ENCODE measurements at places on chromosomes 1 and 21.

DNA sequence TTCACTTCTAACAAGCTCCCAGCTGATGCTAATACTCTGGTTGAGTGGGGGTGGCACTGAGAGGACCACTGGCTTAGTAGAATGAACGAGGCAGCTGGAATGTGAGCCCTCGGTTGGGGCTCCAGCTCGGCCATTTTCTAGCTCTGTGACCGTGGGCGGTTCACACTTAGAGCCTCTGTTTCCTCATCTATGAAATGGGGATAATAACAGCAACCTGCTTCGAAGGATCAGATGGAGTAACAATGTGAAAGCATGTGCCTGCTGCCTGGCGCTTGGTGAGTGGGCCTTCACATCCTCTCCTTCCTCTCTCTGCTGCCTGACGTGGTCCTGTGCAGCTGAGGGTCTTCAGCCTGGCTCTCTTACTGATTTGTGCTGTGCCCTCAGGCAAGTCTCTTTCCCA lies 20.9 kb upstream of the TTC4 start:
- no peak for DNase-seq

GRCh38 chr1:204692325-204692840 lies 6.8 kb upstream of the LRRN2 start:
- no peak for DNase-seq

GRCh38 chr1:29785554-29785953 lies 549.2 kb downstream of the PTPRU start:
- no peak for DNase-seq

DNA sequence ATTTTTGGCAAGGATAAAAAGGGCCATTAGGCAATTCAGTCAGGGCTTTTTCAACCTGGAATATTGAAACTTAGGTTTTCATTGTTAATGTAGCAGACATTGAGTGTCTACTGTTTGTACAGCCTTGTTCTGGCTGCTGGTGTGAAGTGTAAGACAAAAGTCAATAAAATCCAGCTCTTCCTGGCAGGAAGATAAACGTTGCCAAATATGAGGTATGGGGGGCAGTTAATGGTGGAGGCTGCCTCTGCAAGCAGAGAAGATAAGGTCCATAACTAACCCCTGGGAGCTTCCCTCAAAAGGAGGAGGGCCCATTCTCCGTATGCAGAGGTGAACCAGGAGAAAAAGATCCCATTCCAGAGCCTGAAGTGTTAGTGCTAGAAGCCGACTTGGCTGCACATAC lies 19.5 kb upstream of the SHE start:
- no peak for DNase-seq

- DNase-seq = no peak
Observed at GRCh38 chr1:224721000-224721399, 104.9 kb downstream of the CNIH3 start.

GRCh38 chr1:17186216-17186909 lies 18.6 kb upstream of the PADI1 start:
- no peak for DNase-seq

GRCh38 chr1:176638713-176639526 lies 175.9 kb downstream of the PAPPA2 start:
- no peak for DNase-seq

DNA sequence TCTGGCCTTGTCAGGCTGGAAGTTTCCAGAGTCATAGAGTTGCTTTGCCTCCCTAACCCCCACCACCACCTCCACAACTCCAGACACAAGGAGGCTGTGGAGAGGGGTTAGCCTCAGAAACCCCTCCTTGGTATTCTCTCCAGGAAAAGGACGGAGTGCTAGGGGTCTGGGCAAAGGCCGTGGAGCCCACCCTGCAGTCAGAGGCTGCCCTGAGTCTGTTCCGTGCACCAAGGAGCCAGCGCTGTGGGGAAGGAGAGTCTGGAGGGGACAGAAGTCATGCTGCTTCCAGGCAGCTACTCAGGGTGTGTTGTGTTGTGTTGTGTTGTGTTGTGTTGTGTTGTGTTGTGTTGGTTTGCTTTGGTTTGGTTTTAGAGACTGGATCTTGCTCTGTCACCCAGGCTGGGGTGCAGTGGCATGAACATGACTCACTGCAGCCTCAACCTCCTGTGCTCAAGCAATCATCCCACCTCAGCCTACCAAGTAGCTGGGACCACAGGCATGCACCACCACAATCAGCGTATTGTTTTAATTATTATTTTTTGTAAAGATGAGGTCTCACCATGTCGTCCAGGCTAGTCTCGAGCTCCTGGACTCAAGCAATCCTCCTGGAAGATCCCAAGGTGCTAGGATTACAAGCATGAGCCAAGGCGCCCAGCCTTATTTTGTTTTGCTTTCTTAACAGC lies 122.2 kb upstream of the TMEM51 start:
- DNase-seq = no peak

DNA sequence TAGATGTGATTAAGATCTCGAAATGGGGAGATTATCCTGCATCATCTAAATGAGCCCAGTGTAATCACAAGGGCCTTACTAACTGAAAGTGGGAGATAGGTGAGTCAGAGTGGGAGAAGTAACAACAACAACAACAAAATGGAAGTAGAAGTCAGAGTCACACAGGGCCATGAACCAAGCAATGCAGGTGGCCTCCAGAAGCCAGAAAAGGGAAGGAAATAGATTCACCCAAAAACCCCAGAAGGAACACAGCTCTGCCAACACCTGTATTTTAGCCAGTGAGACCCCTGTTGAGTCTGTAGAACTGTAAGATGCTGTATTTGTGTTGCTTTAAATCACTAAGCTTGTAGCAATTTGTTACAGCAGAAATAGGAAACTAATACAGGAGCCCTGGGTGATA lies 4.1 kb downstream of the TAGLN2 start:
- DNase-seq = no peak

DNA sequence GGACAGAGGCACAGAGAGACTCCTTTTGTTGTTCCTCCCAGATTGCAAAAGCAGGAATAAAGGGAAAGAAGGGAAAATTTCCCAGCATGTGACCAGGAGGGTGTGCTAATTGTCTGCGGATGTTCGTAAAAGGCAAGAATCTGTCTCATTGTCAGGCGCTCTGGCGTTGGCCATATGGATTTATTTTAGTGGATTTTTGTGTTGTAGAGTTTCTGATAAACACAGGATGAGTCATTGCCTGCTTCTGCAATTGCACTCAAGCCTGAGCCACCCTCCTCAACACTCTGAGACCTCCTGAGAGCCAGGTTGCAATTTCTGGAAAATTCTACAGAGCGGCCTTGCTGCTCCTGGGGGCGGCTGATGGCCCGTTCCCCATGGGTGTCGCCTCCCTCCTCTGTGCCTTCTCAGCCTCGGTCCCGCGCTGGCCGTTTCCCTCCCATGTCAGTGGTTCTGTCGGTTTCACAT lies 227.7 kb downstream of the KAZN start:
- no peak for DNase-seq

DNA sequence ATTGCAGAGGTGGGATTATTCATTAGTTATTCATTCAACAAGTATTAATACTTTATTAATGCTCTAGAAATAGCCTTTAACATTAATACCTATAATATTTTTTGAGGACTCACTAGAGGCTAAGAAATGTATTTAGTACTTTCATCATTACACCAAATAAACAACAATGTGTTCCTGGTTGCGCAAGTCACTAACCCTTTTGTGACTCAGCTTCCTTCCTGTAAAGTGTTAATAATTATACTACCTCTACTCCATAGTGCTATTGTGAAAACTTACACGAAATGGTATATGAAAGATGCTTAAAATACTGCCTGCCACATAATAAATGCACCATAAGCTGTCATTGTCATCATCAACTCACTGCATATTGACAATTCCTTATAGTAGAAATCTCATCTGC lies 431.0 kb downstream of the DPYD start:
- DNase-seq = no peak

DNA sequence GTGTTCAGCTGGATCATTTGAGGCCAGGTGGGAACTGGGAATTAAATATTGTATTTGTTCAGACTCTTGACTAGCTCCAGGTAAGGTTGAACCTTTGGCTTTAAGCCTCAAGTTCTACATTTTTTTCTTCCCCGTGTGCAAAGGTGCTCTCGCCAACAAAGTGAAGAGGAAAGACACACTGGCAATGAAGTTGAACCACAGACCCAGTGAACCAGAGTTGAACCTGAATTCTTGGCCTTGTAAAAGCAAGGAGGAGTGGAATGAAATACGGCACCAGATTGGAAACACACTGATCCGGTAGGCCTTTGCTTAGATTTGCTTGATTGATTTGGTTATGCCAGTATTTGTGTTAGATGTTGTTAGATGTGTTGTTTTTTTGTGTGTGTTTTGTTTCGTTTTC lies 25.5 kb upstream of the RCC1 start:
- no peak for DNase-seq

DNA sequence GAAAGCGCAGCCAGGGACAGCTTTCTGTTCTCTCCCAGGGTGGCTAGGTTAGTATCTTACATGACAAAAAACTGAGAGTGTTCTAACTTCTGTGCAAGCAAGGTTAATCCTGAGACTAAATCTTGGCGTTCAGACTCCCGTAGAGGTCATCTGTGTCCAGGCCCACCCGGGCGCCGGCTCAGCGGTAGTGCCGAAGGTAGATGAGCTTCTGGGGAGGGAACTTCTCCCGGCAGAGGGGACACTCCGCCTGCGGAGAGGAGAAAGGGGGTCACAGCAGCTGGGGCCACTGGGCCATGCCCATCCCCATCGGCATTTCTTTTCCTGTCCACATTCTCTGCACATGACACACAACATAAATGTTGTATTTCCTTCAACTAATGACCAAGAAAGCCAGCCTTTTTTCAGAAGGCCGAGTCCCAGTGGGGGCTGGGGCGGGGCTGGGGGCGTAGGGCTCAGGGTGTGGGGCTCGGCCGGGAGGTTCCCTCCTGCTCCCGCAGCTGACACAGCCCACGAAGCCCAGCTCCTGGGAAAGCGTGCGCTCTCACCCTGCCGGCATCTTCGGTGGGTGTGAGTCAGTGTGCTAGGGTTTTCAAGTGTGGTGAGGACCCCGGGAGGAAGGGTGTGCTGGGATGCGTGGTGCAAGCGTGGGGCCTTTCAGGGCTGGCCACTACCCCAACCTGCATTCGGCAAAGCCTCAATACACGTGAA lies 6.6 kb downstream of the PEX10 start:
- DNase-seq = peak; percentile 46

DNA sequence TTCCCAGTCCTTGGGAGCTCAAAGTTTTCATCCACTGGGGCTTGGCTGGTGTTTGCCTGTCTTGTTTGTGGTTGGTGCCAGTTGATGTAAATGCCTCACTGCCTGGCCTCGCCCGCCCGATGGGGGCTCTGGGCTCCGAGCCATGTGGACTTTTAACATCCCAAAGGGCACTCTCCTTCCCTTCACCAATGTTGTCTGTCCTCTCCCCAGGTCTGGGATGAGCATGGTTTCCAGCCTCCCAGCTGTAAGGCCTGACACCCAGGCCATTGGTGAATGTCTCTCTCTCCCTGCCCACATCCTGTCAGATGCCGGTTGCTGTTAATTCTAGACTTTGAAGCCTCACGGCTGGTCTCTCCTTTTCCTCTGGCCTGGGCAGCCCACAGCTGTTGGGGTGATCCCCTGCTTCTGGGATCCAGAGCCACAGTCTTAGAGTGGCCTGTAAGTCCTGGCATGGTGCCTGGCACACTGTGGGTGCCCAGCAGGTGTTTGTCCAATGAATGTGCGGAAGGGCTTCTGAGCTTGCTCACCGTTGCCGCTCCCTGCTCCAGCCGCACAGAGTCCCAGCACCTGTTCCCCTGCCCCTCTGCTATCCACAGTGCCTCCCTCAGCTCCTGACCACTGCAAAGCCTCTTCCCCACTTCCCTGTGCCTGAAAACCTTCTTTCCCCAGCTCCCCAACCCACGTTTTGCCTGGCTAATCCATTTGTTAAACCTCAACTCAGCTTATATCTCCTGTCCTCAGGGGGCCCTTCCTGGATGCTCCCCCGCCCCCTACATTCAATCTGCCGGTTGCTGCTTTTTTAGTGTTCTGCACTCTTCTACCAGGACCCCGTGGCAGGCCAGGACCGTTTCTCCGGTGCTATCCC lies 3.3 kb upstream of the C1orf174 start:
- DNase-seq = no peak

DNA sequence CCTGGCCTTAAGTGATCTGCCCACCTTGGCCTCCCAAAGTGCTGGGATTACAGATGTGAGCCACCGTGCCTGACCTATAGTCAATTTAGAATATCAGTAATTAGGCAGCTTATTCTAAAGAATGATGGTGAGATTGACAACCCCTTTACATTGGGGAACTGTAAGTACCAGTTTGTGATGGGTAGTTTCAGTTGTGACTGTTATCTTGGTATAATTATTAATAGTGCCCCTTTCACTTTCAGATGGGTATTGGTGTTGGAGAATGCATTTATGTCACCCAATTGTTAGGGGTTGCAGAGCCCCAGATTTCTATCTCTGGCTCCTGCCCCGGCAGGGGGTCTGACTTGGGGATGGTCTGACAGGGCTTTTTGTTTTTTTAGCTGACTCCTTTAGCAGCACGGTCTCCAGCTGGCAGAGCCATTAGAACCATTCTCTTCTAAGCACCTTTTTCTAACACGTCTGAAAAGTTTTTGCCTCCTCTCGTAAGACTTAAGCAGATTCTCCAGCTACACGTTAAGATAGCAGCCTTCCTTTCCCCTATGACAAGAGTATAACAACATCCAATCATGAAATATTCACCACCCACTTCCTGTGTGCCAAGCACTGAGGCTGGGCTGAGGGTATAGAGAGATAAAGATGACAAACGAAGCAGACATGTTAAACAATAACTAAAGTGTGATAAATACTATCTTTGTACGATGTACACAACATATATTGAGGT lies 157.8 kb downstream of the SDCCAG8 start:
- no peak for DNase-seq

DNA sequence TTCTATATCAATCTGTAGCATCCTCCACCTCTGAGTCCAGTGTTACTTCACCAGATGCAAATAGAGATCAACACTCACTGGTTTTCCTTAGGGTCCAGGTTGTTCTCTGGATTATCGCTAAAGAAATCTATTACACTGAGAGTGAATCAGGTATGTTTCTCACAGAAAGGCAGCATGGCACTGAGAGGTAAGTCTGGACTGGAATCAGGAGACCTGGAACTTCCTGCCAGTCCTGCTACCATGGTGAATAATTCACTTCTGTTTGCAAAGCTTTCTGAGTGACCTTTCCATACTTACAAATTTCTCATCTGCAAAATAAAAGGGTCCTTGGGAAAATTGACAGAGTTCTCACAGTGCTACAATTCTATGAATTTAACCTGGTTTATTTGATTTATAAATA lies 1583.3 kb downstream of the MRPL39 start:
- DNase-seq = no peak

GRCh38 chr1:79325705-79326104 lies 319.2 kb upstream of the ADGRL4 start:
- no peak for DNase-seq

DNA sequence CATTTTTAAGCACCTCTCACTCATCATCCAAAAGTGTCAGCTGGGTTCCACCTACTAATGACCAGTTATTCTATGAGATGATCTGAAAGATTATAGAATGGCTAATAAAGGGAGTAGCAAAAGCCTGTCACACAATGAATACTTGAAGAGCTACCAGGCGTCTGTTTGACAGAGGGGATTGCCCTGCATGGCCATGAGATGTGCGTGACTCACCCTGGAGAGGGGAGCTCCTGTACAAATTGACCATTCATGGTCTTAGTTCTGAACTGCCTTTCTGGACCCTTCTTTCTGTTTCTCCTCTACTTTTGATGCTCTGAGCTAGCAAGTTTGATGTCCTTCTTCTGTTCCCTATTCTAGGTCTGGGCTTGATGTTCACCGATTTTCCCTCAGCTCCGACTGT lies 85.2 kb upstream of the ABCD3 start:
- no peak for DNase-seq

All from hepatic stellate cell (primary cell).